Naive thymus-derived CD4-positive, alpha-beta T cell (primary cell): ENCODE measurements at places on chromosomes 2 and 18.

- no peak for DNase-seq
These were observed 478 bp upstream of the PRKAG3 start for GRCh38 chr2:218832081-218832480.

GRCh38 chr2:54927085-54927750 is 123.0 kb downstream of the RTN4 start:
- DNase-seq, result no peak

DNA sequence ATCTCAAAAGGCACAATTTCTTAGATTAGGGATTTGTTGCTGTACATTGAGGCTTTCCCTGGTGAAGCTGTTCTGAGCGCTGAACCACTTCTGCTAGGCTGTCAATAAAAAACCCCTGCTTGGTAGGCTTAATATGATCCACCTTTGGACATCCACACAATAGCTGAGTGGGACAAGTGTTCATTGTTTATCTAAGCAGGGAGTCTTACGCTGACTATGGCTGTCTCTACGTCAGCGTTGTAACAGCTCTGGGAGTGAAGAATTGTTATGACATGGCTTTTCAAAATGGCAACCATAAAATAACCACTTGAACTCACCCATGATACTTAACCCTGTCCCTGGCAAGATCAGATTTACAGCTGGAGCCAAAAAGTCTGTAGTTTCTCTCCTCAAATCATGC is 111.5 kb upstream of the SULT1C3 start:
- DNase-seq, result no peak

- DNase-seq, result no peak
These were observed 23.7 kb upstream of the PTPN4 start for GRCh38 chr2:119736021-119736420.

DNA sequence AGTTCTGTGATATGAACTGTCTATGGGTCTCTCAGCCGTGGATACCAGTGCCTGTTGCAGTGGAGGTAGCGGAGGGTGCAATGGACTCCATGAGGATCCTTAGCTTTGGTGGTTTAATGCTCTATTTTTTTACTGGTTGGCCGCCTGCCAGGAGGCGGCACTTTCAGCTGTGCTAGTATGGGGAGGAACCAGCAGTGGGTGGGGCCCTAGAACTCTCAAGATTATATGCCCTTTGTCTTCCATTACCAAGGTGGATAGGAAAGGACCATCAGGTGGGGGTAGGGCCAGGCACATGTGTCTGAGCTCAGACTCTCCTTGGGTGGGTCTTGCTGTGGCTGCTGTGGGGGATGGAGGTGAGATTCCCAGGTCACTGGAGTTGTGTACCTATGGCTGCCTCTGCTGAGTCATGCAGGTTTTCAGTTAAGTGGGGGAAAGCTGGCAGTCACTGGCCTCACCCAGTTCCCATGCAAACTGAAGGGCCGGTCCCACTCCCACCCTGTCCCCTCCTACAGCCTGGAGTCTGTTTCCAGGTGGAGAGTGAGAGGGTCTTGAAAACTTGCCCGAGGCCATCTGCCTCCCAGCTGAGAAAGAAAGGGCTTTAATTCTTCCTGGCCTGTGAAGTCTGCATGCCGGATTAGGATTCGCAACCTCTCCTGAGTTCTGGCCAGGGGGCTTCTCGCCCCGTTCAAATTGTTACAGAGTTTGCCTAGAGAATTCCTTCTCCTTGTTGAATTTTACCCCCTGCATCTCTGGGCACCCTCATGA is 14.5 kb downstream of the KCNS3 start:
- no peak for DNase-seq

GRCh38 chr2:105768961-105769452 is 24.3 kb downstream of the NCK2 start:
- DNase-seq, result no peak

DNA sequence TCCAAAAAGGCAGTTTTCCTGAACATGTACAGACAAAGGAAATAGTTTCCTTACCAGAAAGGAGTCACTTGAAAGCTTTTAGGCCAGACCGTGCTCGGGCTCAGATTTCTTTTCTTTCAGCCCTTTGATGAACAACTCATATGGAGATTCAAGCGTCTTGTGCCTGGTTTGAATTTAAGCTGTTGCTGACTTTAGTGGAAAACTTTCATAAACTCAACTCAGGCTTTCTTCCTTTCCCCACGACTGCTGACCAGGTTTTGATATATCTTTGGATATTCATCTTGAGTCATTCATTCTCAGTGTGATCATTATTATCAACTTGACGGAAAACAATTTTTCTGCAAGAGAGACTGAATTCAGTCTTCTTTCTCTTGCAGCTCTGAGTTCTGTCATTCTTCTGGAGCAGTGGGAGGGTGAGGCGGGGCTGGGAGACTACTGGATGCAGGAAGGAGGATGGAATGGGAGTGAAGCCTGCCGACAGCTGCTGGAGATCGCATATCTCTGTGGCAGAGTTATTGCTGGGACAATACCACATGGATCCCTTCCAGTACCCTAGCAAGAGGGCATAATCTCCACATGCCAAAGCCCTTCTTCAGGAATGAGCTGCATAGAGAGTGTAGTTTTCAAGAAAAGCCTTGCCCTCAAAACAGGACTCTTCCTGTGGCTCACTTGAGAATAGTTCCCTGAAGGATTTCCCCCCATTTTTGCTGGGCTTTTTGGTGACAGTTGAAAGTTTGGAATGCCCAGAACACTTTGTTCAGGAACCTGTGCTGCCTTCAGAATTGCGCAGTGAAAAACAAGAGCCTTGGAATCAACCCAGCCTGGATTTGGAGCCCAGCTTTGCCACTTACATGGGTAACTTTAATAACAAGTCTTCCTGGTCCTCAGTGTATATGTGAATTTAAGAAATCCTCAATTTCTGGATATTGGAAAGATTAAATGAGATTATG is 364.4 kb downstream of the ZNF521 start:
- no peak for DNase-seq

DNA sequence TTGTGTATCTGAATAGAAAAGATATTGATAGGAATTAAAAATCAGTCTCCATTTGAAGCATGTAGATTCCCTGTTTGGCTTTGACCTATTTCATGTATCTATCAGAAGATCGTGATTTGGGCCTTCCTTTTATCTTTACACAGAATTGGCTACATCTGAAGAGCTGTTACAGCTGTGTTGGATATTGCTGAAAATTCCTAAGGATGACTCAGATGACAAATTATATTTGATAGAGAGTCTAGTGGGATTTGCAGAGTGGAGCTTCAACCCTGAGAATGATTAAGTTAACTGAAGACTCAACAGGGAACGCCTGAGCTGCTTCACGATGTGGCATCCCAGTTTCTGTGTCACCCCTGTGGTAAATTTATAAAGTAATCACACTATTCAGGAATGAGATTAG is 4.9 kb upstream of the COL3A1 start:
- no peak for DNase-seq

GRCh38 chr18:67730886-67731285 is 214.4 kb upstream of the DSEL start:
- no peak for DNase-seq
